ENCODE measurements at places on chromosomes 6 and 20.

- no peak for DNase-seq
These were observed 422.2 kb upstream of the PLCB4 start for GRCh38 chr20:8646716-8647115.

DNA sequence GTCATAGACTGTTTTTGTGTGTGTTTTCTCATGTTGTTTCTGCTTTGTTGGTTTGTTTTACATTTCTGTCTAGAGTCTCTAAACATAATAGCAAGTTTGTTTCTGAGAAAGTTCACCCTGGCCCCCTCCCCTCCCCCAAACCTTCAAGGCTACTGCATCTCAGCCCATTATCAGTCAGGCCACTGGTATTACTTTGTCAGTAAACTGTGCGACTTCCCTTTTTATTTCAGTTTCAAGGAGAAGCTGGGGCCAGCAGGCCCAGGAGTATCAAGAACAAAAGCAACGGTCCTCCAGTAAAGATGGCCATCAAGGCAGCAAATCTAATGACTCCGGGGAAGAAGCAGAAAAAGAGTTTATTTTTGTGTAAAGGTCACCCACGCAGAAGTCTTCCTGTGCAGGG is 32.8 kb upstream of the SCGN start:
- DNase-seq, result no peak

DNA sequence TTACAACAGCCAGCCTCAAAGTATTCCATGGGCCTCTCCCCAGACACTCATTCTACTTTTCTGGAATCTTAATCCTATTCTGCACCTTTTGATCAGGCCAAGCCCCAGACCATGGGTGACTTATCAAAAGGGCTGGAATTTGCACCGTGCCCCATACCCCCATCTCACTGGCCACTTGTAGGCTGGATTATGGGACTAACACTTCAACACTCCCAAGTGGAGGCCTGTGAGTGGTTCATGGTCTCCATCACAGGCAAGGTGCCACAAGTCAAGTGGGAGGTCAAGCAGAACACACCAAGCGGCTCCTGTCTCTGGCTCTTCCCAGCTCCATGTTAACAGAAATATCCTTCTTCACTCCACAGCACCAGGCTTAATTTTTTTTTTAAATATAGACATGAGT is 212.3 kb upstream of the HEY2 start:
- DNase-seq, result no peak

GRCh38 chr6:15393605-15394004 is 147.7 kb downstream of the JARID2 start:
- no peak for DNase-seq

GRCh38 chr20:24530131-24530680 is 60.8 kb downstream of the SYNDIG1 start:
- DNase-seq, result no peak

DNA sequence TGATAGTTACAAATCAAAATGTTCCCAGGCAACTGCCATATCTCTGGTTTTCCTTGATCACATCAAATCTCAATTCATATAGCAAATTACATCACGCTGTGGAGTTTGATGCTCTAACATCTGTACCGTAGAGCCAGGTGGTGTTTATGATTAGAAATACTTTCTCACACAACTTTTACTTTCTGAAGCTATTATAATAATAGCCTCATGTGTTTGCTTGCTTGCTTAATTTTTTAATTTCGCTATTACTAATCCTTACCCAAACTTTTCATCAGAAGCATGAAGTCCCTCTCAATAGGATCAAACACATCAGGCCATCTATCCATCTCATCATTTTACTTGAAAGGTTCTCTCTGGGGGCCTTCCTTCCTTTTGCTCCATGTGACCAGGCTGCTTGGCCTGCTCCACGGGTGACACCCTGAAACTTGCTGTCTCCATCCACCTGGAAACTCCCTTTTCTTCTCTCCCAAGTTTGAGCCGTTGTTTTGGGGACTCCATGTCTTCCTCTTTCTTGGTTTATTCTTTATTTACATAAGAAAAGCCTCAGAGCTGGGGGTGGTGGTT is 75.4 kb downstream of the ADAT2 start:
- DNase-seq, result no peak

DNA sequence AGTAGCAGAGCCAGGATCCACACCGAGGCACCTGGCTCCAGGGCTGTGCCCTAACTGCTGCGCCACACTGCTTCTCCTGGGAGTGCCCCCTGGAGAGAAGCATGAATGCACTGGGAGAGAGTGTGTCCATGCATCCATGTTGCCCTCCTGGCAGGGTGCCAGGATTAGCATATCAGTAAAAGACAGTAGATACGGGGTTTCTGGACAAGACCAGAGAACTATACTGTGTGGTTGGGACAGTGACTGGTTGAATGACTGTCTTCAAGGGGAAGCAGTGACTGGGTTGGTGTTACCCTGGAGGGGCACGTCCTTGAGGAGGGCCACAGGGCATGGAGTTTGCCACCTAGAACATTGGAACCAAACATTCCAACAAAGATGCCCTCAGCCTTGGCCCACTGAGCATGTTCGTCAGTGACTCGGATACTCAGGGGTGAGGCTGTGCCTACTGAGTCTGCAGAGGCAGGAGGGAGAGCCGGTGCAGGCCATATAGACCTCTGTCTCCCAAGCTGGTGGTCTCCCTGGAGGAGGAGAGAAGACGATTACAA is 288.8 kb downstream of the CDC5L start:
- DNase-seq, result no peak

GRCh38 chr6:64083261-64083660 is 447.7 kb downstream of the PHF3 start:
- peak; percentile 0 for DNase-seq
